H54 (cell line): ENCODE measurements at places on chromosomes 1 and 21.

DNA sequence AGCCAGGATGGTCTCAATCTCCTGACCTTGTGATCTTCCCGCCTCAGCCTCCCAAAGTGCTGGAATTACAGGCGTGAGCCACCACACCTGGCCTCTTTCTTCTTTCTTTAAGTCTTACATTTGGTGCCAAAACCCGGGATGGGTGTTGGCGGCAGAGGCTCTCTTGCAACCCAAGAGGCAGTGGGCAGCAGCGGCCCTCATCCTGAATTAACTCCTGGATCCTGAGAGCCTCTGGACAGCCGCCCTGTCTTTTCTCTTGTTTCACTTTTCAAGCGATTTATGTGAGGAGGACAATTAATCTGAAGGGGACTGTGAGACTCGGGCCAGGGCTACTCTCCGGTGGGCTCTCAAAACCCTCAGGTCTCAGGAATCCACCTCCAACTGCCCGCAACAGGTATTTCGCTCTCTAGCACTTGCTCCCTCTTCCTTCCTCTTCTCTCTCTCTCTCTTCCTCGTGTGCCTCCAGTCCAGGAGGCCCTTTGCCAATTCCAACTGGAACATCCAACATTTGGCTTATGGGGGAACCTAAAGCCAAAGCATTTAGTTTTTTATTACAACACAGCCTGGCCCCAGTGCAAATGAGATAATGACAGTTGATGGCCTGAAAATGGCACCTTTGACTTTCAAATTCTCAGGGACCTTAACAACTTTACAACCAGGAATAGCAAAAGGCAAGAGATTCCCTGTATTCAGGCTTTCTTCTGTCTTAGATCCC is 18.1 kb upstream of the SLC2A5 start:
- no peak for DNase-seq

DNA sequence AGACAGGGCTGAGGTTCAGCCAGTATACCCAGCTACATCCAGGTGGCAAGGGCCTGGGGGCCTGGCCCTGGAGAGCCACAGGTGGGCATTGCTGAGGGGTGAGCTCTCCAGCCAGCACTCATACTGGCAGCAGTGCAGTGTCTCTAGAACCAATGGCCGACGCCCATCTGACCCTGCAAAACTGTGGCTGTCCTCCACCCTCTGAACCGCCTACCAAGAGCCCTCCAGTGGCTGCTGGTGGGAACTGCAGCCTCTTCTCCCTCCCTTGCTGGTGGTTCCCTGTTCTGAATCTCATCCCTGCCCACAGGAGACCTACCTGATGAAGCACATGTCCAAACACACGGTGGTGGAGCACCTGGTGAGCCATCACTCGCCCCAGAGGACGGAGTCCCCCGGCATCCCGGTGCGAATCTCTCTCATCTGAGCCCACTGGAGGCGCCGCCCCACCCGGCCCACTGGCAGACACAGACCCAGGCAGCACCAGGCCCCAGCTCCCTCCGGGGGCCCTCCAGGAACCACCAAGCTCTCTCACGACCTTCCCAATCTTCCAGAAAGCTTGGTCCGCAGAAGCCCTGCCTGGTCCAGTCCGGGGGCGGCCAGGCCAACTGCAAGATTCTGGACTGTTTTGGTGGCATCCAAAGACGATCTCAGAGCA is 22.1 kb downstream of the A3GALT2 start:
- DNase-seq = peak; percentile 81

GRCh38 chr21:41342035-41342434 is 19.8 kb upstream of the MX2 start:
- DNase-seq = no peak

DNA sequence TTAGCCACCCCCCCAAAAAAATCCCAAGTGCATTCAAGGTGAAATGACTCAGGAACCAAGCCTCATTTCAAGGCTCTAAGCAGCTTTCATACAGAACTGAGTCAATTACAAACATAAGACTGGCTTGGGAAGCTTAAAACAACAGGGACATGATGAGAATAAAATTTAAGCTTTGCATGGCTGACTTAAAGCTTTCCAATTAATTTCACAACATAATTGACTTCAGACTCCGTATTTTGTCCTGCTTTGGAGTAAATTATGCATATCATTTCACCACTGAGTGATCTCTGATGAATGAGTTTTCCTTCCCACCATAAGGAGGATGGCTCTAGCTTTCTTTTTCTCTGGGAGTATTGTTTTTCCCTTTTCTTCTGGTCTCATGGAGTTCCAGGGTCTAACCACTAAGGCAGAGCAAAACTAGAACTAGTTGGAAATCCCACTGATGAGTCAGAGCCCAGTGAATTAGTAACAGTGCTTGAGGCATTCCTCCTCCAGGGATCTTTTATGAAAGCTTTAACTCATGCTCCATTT is 72.8 kb downstream of the XCL2 start:
- DNase-seq = peak; percentile 15
